Jurkat, Clone E6-1 (cell line): ENCODE measurements at places on chromosomes 12 and 14.

GRCh38 chr12:1885599-1886245, 32.7 kb downstream of the CACNA2D4 start:
- DNase-seq, result no peak

DNA sequence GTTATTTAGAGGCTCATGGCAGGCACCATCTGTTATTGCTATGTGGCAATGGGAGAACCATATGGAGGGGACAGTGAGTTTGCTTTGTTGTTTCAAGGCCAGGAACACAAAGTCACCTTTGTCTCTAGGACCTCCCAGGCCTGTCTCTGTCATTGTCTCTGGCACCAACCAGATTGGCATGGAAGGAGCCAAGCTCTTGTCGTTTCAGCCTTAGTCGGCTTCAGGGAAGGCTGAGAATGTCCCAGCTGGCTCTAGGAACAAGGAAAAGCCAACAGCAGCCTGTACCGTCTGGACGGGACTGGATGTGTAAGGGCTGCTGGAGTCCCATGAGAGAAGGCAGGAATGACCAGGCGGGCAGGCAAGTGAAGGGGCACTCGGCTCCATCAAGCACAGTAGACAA, 29.2 kb downstream of the RPH3A start:
- no peak for DNase-seq

DNA sequence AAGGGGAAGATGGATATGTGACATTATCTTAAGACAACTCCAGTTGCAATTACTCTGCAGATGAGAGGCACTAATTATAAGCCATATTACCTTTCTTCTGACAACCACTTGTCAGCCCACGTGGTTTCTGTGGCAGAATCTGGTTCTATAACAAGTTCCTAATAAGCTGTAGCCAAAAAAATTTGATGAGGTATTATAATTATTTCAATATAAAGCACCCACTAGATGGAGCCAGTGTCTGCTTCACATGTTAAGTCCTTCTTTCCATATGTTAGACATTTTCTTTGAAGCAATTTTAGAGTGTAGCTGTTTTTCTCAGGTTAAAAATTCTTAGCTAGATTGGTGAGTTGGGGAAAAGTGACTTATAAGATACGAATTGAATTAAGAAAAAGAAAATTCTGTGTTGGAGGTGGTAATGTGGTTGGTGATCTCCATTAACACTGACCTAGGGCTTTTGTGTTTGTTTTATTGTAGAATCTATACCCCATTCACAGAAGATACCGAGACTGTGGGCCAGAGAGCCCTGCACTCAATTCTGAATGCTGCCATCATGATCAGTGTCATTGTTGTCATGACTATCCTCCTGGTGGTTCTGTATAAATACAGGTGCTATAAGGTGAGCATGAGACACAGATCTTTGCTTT, 36.9 kb downstream of the PSEN1 start:
- peak; percentile 50 for DNase-seq

DNA sequence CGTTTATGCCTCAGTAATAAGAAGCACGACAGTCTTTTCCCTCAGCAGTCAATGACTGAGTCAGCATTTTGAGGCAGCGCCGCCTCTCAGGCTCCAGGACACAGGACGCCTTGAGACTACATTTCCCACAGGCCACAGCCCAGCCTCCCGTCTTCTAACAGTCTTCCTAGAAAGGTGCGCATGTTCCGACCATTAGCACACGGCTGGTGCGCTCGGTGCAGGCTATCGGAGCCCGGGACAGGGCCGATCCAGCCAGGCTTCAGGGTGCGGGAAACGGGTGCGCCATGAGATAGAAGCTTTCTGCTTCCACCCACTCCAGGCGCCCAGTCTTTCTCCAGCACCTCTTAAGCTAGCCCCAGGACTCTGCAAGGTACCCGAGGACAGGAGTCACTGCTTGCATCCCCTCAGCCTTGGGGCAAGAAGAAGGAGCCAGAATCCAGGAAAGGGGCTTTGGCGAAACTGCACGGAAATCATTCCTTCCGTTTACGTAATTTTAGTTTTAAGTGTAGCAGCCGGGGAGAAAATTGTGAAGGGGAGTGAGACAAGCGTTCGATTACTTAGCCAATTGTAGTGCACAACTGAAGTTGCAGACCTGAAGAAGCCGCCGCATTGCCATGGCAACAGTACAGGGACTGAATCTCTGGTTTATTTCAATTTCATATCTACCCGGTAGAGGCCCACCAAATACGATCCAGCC, 54.0 kb downstream of the ZNF641 start:
- DNase-seq, result no peak

GRCh38 chr12:120951-121350, 54.4 kb downstream of the IQSEC3 start:
- no peak for DNase-seq

DNA sequence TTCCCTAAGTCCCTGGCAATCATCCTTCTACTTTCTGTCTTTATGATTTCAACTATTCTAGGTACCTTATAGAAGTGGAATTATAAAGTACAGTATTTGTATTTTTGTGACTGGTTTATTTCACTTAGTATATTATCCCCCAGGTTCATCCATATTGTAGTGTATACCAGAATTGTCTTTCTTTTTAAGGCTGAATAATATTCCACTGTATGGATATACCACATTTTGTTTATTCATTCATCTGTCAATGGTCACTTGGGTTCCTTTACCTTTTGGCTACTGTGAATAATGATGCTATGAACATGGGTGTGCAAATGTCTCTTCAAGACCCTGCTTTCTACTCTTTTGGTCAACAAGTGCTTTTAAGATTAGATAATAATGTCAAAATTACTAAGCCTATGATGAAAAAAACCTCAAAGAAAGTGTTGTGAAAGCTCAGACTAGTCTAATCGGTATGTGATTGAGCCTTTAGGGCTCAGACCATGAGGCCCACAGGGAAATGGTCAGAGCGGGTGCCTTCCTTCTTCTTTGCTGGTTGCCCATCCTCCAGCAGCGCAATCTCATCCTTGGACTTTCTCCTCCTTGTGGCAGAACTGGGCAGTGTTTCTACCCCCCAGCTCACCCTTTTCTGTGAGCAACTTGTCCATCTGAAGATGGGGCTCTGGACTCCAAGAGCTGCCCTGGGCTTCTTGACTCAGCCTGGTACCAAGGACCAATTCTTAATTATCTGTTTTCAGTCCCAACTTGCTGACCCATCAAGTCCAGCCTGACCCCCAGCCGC, 105.4 kb downstream of the TTC8 start:
- DNase-seq, result no peak

GRCh38 chr12:3795492-3796133, 42.7 kb upstream of the CRACR2A start:
- DNase-seq, result no peak

DNA sequence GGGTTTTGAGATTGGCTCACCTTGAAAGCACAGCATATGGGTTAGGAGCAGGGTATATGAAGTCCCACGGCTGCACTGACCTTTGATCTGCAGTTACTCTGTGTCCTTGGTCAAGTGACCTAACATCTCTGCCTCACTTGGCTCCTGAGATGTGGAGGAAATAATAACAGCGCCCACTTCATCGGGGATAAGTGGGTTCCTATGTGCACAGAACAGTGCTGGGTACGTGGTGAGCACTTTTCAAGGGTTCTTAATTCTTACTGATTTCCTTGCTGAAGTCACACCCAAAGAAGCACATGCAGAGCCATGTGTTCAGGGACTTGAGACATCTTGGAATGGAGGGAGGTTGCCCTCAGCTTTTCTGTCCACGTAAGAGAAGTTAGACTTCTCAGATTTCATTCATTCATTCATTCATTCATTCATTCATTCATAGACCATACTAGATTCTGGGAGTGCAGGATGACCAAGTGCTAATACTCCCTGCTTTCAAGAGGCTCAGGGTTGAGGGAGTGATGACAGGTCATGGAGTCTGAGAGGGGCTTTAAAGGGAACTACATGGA, 39.4 kb downstream of the ADGRD1 start:
- no peak for DNase-seq

- peak; percentile 62 for DNase-seq
Observed at GRCh38 chr14:30214461-30215090, 286.9 kb upstream of the PRKD1 start.

- DNase-seq, result no peak
Observed at GRCh38 chr12:69490920-69491643, 20.9 kb downstream of the FRS2 start.

- DNase-seq, result no peak
Observed at GRCh38 chr12:26938701-26939062, 412 bp downstream of the FGFR1OP2 start.

- DNase-seq, result no peak
Observed at GRCh38 chr12:24979976-24980730, 31.3 kb upstream of the BCAT1 start.

DNA sequence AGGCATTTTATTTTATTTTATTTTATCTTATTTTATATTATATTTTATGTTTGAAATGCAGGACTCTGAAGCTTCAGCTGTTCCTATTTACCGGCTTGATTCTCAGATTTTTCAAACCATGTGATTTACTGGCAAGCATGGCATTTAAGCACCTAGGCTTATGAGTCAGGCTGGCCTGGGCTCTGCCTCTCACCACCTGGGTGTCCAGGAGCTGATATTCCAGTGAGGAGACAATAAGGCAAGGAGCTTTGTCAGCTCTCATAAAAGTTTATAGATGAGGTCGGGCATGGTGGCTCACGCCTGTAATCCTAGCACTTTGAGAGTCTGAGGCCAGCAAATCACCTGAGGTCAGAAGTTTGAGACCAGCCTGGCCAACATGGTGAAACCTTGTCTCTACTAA, 2.1 kb downstream of the DAO start:
- no peak for DNase-seq

DNA sequence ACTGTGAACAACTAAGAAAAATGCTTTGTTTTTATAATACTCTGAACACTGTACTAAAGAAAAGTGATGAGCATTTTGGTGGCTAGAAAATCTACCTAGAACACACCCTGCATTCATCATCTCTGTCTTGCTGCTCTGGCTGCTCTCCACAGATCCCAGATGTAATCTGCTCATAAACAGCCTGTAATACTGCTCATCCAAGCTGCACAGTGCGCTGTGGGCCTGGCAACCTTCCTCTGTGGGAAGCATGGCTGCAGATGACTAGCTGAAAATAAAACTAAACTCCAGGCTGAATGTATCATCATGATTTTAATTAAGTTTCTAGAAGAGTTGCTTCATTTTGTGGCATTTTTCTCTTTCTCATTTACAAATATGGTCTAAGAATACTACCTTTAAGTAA, 200.7 kb downstream of the SLC2A13 start:
- DNase-seq, result no peak

GRCh38 chr12:14984766-14985285, 12.0 kb downstream of the PDE6H start:
- DNase-seq, result no peak

GRCh38 chr12:7107636-7108002, 1.4 kb downstream of the C1RL start:
- no peak for DNase-seq

DNA sequence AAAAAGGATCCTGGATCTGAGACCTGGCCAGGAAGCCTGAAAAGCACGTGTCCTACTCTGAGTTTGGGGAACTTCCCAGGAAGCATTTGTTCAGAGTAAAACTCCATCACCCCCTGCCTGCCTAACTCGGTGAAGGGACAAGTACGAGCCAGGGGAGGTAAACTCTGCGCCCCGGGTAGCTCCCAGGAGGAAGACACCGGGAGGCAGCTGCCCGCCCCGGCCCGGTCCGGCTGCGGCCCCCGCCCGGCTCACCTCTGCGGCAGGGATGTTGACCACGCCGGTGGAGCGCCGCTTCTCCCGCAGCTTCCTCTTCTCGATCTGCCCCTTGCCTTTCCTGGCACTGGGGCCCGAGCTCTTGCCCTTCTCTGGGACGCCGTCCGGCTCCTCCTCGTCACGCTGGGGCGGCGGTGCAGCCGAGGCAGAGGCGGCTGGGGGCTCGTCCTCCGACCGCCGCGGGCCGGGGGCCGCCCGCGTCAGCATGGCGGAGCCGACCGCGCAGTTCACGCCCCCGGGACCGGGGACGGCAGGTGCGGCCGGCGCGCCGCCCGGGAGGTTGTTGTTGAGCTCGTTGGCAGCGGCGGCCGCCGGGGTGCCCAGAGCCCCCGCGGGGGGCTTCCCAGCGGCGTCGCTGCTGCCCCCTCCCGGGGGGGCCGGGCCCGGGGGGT, 1.2 kb downstream of the PAWR start:
- DNase-seq, result no peak

GRCh38 chr12:91249518-91250272, 67.1 kb upstream of the DCN start:
- no peak for DNase-seq

DNA sequence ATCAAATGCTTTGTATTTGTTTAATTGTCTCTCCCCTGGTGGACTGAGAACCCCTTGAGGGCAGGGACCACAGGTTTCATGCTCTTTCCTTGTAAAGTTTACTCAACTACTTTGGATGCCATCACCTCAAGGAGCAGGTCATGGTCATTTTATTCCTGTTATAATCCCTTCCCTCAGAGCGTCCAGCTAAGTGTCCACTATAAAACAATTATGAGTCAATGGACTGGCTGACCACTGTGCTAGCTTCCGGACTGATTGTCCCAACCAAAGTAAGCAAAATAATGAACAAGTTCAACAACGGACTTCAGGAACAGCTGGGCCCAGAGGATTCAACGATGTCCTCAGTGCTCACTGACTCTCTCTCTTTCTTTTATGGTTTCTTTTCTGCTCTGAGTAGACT, 18.2 kb downstream of the AK7 start:
- DNase-seq, result no peak

DNA sequence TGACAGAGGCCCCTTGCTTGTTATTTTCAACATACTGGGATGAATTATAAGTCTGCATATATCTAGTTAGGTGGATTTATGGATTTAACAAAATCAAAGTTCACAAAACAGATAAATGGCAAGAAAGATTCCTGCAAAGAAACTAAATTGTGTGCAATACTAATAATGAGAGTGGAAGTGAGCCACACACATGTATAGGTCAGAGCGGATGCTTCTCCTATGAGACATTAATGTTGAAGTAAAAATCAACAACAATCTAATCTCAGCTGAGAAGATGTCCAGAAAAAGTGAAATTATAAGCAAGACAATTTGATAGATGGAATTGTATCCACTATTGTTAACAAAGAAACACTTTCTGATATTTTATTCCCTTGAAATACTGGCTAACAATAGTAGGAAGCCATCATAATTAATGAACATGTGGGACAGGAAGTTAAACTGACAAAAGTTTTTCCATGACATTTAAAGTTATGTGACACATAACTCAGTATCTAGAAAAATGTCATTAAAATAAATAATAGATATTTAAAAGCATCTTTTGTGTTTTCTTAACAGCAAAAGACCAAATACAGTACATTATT, 39.7 kb downstream of the RAD51B start:
- DNase-seq, result no peak

DNA sequence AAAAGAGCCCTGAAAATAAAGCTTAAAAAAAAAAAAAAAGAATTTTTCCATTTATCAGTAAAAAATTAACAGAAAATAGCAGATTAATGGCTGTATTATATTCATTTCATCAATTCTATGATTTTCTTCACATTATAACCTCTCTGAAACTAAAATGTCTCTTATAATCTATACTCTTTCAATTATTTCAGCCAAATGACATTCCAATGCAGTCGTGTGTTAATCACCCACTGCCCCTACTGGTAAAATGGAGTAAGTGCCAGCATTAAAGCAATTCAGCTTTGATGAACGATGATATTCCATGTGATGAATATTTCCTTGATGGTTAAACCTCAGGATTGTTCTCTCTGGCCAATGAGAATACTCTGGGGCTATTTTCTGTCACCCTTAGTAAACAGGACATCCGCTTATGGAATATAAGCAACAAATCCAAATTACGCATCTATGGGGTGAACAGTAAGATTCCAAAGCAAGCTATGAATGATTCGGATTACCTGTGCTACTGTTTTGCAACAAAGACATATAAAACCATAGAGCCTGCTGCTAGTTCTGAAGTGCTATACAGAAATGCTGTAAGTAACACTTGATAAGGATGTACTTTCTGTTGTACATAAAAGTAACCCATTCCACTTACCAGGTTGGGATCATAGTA, 20.3 kb upstream of the SYCP3 start:
- no peak for DNase-seq
